CD4-positive, alpha-beta T cell treated with Interferon alpha-2 for 1 hour (primary cell): ENCODE measurements at places on chromosomes 4 and X.

DNA sequence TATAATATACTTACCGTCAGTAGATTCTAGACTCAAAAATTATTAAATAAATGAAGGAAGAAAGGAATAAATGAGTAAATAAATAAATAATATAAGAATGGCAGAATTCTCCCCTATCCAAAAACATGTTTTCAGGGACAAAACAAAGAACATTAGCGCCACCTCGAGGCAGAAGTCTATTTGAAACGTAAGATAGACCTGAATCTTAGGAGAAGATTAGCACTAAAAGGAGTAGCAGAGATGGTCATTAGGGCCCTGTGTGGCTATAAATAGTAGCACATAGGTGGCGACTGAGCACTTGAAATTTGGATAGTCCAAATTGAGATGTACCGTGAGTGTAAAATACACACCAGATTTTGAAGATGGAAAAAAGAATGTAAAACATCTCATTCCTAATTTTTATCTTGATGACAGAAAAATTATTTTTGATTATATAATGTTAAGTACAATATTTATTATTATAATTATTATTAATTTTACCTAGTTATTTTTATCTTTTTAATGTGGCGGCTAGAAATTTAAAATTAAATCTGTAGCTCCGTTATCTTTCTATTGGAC lies 24.3 kb upstream of the SRD5A3 start:
- peak; percentile 42 for DNase-seq

DNA sequence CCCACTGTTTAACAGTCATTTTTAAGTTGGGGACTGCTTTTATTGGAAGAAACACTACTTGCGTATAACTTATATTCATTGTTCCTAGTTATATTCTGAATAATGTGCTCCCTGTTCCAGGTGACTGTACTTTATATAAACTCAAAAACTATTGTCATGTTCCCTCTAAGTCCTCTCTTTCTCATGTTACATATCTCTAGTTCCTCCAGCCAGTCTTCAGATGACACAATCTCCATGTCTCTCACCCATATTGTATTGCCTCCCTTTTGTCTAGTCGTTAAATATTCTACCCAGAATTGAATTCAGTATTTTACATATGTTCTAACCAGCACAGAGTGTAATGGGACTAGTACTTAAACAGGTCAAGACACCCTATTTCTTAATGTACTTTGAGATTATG lies 5.3 kb downstream of the VAMP7 start:
- DNase-seq, result no peak

DNA sequence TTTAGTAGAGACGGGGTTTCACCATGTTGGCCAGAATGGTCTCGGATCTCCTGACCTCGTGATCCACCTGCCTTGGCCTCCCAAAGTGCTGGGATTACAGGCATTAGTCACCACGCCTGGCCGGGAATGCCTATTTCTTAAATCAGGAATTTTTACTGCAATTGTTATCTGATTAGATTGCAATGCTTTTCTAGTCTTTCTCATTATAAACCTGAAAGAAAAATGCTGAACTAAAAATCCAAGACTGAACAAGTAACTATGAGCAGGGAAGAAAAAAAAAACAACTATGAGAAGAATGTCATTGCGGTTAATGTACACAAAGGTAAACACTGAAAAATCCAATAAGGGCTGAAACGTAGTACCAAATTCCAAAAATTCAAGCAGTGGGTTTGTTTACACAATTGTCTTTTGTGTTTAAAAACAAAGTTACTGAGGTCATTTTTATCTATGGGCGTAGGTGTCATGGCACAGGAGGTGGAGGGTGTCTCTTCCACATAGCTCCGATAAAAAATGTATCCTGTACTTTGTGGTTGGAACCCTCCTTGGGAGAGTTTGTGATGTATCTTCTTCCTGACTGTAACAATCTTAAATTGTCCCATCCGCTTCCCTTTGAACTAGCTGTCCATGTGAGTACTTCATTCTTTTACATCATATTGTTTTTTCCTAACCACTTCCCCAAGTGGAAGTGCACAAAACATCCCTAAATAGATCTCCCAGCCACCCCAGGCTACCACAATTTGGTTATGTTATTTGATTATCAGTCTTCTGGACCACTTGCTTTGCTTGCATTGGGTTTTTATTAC lies 11.1 kb upstream of the TMEM156 start:
- no peak for DNase-seq

GRCh38 chr4:144185086-144185485 lies 44.6 kb upstream of the GYPA start:
- DNase-seq, result no peak

DNA sequence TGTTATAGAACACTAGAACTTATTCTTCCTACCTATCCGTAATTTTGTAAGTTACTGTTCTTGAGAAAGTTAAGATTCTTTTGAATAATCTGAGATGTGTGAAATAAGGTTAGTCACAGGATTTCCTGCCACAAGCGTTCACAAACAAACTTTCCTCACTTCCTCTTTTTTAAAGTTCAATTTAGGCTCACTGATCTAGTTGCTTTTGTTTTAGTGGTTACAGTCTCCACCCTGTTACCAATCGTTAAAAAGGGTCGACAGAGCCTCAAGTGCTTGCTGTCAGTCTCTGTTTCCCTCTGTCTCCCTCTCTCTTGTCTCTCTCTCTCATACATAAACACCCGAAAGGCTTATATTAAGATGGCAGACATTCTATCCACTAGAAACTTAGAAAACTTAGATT lies 35.9 kb upstream of the STK26 start:
- peak; percentile 68 for DNase-seq

DNA sequence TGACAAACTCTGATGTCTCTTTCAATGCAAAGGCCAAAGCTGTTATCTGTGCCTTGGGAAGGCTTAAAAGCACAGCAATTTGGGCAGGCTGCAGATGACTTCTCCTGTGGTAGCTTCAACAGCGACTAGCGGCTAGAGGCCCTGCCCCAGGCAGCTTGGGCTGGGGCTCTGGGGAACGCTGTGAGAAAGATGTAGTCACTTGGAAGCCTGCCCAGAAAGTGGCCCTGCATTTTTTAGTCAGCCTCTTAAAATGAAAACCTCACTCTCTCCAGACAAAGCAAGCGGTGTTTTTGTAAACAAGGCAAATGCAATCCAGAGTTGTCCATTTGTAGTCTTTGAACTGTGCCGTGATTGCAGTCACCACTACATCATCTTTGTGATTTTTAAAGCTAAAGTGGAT lies 27.5 kb downstream of the PCYT1B start:
- DNase-seq, result no peak

DNA sequence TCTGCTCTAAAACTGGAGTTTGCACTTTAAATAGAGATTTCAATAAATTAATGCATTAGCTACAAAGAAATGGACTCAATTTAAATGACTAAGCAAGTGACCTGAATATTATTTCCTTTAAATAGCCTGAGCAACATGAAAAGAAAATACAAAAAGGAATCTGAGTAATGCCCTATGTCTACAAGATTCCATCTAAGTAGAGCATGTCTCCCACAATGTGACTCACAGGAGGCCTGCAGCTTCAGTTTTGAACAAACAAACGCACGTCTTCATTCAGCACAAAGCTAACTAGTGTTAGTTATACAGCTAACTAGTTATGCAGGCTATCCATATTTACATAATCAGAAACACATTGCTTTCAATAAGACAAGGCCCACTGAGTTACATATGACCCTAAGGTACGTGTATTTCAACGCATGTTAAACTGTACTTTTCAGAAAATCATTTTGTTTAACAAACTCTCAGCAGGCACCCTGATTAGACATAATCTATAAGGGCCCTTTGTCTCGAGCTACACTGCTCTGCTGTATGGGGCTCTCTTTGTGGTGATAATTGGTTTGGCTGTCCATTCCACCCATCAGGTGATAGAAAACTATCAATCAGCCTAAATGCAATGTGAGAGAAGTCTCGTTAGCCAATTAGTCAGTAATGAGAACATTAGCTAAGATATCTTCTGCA lies 116.5 kb downstream of the MAML3 start:
- DNase-seq, result no peak

DNA sequence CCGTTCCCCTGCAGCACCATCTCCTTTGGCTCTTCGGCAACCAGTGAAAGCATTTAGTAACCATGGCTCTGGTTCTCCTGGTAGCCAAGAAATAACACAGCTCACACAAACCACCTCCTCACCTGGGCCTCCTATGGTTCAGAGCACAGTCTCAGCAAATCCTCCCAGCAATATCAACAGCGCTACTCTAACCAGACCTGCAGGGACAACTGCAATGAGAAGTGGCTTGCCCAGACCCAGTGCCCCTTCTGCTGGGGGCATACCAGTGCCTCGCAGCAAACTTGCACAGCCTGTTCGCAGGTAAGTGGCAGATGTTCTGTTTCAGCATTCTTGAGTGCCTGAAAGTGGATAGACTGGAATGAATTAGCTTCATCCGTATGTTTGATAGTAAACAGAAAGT lies 63.0 kb upstream of the SLC10A4 start:
- DNase-seq, result no peak

GRCh38 chr4:148235809-148236208 lies 206.4 kb downstream of the NR3C2 start:
- no peak for DNase-seq

- DNase-seq, result peak; percentile 37
Measured at GRCh38 chr4:1410491-1411325, 4.5 kb upstream of the NKX1-1 start.
